ENCODE measurements at places on chromosomes 16 and 17.

DNA sequence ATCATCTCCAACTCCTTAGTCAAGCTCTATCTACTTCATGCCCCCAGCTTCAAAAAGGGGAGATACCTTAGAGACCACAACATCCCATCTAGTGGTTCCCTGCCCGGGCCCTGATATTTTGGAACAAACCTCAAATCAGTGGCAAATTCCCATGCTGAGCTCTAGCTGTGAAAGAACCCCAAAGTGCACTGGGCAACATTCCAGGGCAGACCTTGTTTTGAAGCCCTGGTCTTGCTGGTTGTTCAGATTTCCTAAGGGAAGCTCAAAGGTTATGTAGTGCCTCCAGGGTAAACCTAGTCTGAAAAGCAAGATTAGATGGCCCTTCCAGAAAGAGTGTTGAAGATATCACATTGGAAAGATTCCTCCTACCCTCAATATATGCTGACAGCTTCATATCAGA is 16.3 kb downstream of the FAM117A start:
- no peak for DNase-seq

GRCh38 chr17:59415397-59415796 is 83.9 kb downstream of the YPEL2 start:
- DNase-seq: no peak

- no peak for DNase-seq
Measured at GRCh38 chr16:48462106-48462740, 77.0 kb upstream of the SIAH1 start.

- peak; percentile 19 for DNase-seq
Measured at GRCh38 chr17:81652906-81653771, 3.2 kb downstream of the PDE6G start.

GRCh38 chr16:79592186-79592585 is 8.4 kb downstream of the MAF start:
- no peak for DNase-seq

- DNase-seq: peak; percentile 93
Measured at GRCh38 chr16:30407102-30407803, at the start of gene ZNF771. ZNF771 (plus strand) TSS chr16:30407606; CDS start chr16:30408054, 448 bp downstream.
